ENCODE measurements at places on chromosomes 5 and 9.

DNA sequence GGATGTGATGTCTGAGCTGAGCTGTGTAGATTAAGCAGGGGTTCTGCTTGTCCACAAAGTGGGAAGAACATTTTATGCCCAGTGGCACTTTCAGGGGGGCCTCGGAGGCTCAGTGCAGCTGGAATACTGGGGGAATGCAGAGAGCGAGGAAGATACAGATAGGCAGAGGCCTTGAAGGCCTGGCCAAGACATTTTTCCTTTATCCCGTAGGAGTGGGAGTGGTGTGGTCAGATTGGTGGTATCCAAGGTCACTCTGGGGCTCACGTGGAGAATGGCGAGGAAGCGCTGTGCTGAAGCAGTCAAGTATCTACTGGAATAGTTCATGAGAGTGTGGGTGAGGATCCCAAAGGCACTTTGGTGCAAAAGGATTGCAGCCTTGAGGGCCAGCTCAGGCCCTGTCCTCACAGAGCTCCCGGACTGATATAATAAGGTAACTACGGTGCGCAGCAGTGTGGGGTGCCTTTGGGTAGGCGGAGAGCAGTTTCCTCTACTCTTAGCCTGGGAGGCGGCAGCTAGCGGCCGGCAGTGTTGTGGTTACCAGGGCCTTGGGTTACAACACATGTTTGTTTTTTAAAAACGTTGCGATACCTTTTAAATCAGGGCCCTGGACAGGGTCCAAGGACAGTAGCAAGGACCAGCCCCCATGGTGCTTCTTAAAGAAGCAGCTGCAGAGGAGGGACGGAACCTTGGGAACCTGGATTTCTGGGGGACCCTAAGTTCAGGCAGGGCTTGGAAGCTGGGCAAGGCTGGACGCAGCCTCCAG lies 10.8 kb upstream of the CCDC69 start:
- DNase-seq: no peak

DNA sequence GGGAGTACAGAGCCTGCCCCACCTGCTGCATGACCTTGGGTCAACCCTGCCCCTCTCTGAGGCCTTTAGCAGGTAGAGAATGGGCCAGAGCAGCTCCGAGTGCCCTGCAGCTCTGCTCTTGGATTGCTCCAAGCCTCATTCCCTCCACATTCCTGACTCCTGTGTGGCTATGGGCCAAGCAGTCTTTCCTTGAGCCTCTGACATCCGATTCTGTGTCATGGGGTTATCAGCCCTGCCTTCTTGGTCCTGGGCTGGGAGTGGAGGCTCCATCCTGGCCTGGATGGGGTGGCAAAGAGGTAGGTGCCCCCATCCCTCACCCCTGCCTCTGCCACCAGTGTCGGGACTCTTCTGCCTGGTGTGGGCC lies 13.7 kb downstream of the FPGS start:
- no peak for DNase-seq

GRCh38 chr5:149840226-149840825 lies 104.3 kb downstream of the PDE6A start:
- no peak for DNase-seq

GRCh38 chr9:132498531-132499210 lies 83.7 kb upstream of the BARHL1 start:
- DNase-seq: no peak

DNA sequence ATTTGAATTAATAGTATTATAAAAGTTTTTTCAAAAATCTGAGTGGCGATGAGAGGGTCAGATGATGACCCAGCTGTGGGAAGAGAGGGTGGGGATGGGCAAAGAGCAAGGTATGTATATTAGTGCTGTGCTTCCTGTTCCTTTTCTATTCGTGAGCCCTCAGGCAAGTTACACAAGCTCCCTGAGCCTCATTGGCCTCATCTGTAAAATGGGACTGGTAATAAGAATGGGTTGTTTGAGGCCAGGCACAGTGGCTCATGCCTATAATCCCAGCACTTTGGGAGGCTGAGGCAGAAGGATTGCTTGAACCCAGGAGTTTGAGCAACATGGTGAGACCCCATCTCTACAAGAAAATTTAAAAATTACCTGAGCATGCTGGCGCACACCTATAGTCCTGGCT lies 24.0 kb upstream of the MLANA start:
- no peak for DNase-seq

GRCh38 chr5:133232011-133232410 lies 180.2 kb downstream of the HSPA4 start:
- no peak for DNase-seq

All from activated CD4-positive, alpha-beta T cell treated with anti-CD3 and anti-CD28 coated beads, Interleukin-2, amount 50 U/mL, for 4 hours (primary cell).